ENCODE measurements at places on chromosomes 4 and X.

DNA sequence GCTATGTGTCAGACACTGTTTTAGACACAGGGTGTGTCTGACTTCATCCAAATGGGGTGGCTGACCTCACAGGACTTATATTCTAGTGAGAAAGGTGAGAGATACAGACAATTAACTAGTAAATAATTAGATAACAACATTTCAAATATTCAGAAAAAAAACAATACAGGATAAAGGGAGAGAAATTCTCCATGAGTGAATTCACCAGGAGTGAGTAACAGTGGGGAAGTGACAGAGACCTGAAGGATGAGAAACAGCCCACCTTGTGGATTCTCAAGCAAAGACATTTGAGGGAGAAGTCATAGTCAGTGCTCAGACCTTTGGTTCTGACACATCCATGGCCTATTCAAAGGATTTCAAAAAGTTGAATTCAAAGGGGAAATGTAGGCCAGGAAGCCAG is 627.9 kb downstream of the IQCM start:
- no peak for DNase-seq

DNA sequence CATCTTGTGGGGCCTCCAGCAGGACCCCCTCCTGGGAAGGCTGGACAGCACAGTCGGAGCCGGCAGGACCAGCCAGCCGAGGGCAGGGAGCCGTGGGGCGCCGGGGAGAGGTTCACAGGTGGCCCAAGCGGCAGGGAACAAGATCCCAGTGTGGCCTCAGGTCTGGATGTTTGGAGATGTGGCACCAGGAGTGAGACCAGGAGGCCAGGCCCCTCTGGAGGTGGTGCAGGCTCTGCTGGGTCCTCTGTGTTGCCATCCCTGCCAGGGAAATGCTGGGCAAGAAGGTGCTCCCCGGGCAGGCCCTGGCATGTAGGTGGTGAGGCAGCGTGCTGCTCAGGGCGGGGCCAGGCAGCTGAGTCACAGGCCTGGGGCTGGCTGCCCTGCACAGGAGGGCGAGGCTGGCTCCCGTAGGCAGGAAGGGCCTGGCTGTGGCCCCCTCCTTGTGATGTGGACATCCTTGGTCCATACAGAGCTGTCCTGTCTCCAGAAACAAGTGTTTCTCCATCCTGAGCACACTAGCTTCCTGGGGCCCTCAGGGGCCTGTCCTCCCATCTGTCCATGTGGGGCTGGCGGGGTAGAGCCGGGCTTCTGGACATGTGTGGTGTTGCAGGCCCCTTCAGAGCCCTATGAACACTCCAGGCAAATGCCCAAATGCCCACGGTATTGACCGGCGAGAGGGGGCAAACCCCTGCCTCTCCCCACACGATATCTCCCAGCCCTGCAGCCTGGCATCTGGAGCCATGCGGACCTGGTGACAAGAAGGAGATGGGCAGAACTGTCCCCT is 4.8 kb upstream of the HGFAC start:
- DNase-seq: no peak

DNA sequence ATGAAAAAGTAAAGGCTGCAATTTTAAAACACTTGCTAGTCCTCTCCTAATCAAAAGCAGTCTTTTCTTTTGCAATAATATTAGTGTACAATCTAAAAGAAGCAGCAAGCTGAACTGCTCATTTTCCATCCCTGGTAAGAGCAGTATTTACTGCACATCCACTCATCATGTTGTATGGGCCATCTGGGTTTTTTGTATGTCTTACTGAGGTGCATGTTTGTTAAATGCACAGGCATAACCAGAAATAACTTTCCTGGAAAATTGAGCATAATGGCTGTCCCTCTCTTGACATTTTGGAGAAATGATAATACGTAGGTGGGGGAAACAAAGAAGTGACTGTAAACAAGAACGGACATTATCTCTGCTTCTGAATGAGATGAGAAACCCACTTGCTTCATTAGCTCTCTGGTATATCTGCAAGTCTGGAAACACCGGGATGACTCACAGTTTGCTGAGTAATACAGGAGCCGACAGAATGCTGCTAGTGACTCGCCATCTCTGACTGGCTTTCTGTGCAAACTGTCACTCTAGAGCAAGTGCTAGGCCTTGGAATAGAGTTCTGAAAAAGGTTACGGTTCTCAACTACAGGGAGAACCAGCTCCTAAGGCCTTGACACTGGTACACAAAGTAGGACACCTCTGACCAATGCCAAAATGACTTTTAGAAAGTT is 85.7 kb upstream of the MTM1 start:
- DNase-seq: no peak

- no peak for DNase-seq
Observed at GRCh38 chr4:91436556-91436955, 867.2 kb upstream of the GRID2 start.

GRCh38 chr4:7347981-7348380 is 86.7 kb downstream of the PSAPL1 start:
- no peak for DNase-seq

- DNase-seq: no peak
Observed at GRCh38 chr4:141569141-141569540, 67.2 kb upstream of the IL15 start.

- DNase-seq: no peak
Observed at GRCh38 chr4:119244344-119244743, 31.8 kb downstream of the USP53 start.

GRCh38 chr4:42676066-42676951 is 19.4 kb upstream of the ATP8A1 start:
- no peak for DNase-seq

DNA sequence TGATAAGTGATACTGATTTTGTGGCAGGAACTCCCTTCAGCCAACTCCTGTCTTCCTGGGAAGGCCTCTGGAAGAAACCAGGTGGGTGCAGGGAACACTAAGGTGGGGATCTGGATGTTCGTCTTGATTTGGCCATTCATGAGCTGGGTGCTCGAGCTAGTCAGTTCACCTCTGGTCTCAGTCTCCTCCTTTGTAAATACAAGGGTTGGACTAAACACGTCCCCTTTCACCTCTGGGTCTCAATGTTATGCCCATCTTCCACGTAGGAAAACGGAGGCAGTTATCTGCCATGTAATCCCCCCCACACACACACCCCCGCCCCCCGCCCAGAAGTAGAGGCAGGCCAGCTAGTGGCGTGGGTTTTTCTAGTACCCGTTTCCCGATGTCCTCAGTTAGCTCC is 4.1 kb upstream of the RS1 start:
- DNase-seq: no peak

- no peak for DNase-seq
Observed at GRCh38 chr4:58163156-58163555, 1053.0 kb upstream of the IGFBP7 start.

GRCh38 chrX:33741807-33742206 is 390.3 kb downstream of the FAM47A start:
- DNase-seq: no peak

GRCh38 chr4:11769434-11769833 is 340.7 kb upstream of the HS3ST1 start:
- no peak for DNase-seq

GRCh38 chr4:76252271-76252653 is 741 bp downstream of the FAM47E start:
- DNase-seq: no peak

GRCh38 chrX:112056476-112056875 is 26.1 kb downstream of the TRPC5 start:
- no peak for DNase-seq

DNA sequence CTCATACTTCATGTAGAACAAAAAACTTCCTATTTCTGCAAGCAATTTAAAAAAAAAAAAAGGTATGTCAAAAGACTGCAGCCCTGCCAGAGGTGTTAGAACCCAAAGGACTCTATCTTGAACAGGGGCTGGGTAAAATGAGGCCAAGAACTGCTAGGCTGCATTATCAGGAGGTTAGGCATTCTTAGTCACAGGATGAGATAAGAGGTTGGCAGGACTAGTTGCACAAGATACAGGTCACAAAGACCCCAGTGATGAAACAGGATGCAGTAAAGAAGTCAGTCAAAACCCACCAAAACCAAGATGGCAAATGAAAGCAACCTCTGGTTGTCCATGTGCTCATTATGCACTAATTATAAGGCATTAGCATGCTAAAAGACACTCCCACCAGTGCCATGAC is 104.1 kb downstream of the ANOS1 start:
- no peak for DNase-seq

DNA sequence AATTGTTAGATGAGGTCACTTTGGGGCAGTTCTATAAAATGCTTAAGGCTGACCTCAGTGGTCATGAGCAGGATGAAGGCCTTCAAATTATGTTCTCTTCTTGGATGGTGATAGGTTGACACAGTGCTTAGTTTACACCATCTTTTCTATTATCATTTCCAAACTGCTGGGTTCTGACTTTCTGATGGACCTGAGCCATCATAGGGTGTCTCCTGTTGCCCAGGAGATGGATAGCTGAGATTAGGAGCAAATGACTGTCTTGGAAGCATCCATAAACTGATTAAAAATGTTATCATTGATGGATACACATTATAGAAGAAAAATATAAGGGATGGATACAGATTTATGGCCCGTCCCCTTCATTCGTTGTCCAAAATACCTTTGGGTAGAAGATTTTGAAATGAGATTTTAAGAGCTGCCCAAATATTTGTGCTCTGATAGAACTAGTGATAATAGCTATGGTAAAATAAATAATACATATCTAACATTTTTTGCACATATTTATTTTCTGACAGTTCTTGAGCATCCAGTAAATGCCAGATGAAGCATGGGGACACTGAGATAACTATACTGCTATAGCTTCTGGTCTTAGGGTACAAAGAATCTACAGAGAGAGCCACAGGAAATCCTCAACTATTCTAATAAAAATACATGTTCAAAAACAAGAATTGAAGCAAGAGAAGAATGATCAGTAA is 839.4 kb upstream of the LCORL start:
- DNase-seq: no peak

- no peak for DNase-seq
Observed at GRCh38 chr4:139969635-139970266, 184.2 kb downstream of the MAML3 start.

DNA sequence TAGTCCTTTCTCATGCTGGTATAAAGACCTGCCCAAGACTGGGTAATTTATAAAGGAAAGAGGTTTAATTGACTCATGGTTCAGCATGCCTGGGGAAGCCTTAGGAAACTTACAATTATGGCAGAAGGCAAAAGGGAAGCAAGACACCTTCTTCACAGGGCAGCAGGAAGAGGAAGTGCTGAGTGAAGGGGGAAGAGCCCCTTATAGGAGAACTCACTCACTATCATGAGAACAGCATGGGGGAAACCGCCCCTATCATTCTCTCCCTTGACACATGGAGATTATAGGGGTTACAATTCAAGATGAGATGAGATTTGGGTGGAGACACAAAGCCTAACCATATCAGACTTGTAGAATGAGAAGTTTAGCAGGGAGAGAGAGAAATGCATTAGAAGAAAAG is 373.3 kb upstream of the DIAPH2 start:
- no peak for DNase-seq

DNA sequence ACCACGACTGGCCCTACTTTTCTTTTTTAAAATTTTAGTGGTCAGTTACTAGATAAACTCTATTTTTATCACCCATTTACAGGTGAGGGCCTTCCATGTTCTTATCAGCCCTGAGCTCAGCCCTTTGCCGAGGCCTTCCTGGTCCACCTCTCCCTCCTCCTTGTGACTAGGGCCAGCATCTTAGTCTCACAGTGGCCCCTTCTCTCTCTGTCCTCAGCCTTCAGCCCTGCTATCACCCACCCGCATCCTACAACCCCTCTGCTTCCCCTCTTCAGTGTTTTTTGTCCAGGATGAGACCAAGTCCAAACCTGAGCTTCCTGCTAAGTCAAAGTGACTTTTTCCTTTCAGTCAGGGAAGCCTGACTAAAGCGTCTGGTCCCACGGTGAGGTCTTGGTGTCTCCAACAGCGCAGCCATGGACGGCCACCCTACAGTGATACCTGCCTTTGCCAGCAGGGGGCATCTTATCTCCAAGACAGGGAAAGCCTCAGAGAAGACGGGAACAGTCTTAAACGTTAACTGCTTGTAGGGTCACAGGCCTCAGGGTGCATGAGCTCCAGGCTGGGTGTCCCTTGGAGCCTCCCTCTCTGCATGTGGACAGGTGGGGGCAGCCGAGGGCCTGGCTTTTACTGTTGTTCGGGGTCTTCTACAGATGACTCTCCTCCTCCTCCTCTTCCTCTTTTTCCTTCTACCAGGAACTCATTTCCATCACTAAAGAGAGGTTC is 11.7 kb upstream of the GAGE10 start:
- peak; percentile 19 for DNase-seq

GRCh38 chr4:68451246-68452211 is 4.3 kb downstream of the TMPRSS11E start:
- DNase-seq: no peak

GRCh38 chr4:94877973-94878372 is 120.2 kb downstream of the BMPR1B start:
- no peak for DNase-seq

- DNase-seq: no peak
Observed at GRCh38 chr4:140742838-140743193, 13.4 kb downstream of the TBC1D9 start.

DNA sequence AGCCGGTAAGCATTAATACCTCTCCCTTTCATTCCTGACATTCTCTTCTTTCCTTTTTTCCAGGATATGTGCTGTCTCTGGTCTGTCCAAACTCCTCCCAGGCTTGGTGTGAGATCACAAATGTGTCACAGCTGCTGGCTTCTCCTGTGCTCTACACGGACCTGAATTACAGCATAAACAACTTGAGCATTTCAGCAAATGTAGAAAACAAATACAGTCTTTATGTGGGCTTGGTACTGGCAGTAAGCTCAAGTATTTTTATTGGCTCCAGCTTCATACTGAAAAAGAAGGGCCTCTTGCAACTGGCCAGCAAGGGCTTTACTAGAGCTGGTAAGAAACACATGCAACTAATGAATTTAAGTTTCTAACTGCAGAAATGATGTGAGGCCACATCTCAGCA is 8.4 kb downstream of the NIPAL1 start:
- no peak for DNase-seq

DNA sequence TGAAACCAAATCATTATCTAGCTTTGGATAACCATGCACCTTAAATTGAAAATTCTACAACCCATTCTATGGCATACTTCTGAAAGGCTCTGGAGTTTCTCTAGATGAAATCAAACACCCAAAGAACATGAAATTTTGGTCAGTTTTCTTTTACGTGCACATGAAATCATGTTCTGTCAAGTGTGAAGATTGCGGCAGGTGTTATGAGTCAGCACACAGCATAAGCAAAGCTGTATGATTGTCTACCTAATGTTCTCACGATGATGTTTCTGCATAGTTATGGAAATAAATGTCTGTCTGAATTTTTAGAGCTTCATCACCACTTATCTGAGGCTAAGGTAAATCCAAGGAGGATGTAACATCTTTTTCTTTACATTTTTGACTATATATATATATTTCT is 495.3 kb downstream of the IL1RAPL1 start:
- no peak for DNase-seq

- no peak for DNase-seq
Observed at GRCh38 chr4:88675543-88675942, 22.1 kb downstream of the NAP1L5 start.

- DNase-seq: no peak
Observed at GRCh38 chr4:169100670-169101101, 90.6 kb upstream of the CBR4 start.

GRCh38 chr4:7719354-7720174 is 220.1 kb downstream of the AFAP1 start:
- no peak for DNase-seq

- no peak for DNase-seq
Observed at GRCh38 chr4:2492970-2493369, 24.1 kb downstream of the RNF4 start.

- no peak for DNase-seq
Observed at GRCh38 chr4:156581282-156582063, 390.1 kb downstream of the PDGFC start.

GRCh38 chr4:38062088-38062775 is 102.0 kb downstream of the PTTG2 start:
- peak; percentile 54 for DNase-seq

- no peak for DNase-seq
Observed at GRCh38 chr4:187354740-187355139, 631.1 kb upstream of the FAT1 start.

- no peak for DNase-seq
Observed at GRCh38 chrX:32397562-32398216, 813.7 kb downstream of the DMD start.

All from GM04504 (cell line).